GM20000 (cell line): ENCODE measurements at places on chromosomes 4 and X.

DNA sequence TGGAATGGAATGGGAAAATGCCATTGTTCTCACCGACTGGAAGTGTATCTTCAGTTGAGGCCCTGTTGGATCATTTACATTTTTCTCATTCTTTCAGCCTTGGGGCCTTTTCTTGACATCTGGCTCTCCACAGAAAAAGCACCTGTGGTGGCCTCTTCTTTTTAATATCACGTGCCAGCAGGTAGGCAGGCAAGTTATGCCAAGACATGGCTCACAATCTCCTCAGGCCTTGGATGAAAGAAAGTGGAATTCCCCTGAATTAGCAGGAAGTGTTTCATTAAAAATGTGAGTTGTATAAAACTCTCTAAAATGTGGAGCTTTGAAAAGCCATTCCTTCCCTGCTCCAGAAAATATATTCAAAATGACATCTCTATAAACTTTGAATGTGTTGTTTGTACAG is 122.1 kb downstream of the FRAS1 start:
- no peak for DNase-seq

DNA sequence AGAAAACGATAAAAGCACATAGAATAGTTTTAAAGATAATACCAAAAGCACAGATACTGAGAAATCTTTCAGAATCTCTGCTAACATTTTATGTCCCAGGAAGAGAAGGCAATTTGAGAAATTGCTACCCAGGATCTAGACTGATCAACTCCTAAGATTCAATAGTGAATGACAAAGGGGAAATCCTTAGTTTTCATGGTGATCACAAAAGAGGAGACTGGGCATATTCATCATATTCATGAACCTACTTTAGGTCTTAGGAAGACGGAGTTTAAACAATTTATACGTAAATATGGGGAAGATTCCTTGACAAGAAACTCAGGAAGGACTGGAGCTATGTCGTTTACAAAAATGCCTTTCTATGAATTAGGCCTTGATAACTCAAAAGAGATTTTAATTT is 87.3 kb downstream of the SHISA3 start:
- no peak for DNase-seq

GRCh38 chrX:46637938-46638337 is 64.4 kb downstream of the CHST7 start:
- peak; percentile 25 for DNase-seq

DNA sequence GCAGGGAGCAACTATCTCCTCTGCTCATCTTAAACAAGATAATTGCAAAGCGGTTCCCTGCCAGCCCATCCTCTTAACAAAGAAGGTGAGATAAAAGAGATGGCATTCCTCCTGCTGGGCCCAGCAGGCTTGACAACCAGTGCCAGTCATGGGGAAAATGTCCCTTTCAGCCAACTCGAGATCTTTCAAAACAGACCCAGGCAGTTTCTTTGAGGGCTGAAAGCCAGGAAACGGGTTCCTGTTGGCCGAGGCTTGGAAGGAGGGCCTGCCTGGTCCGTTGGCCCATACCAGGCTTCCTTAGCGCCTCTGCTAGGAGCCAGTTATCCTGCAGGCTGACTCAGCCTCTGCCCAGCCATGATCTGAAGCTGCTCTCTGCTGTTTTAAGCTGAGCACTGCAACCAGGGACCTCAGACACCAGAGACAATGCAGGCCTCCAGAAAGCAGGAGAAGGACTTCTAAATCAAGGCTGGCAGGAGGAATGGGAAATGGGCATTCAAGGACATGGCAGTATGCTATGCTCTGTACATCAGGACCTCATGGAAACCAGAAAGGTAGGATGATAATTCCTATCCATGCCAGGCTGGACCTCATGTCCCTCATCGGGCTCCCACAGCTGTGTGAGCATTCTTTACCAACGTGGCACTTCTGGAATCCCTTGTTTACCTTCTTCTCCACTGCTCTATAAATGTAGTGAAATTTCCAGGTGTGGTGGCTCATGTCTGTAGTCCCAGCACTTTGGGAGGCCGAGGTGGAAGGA is 42.4 kb upstream of the SLC2A9 start:
- DNase-seq: no peak

DNA sequence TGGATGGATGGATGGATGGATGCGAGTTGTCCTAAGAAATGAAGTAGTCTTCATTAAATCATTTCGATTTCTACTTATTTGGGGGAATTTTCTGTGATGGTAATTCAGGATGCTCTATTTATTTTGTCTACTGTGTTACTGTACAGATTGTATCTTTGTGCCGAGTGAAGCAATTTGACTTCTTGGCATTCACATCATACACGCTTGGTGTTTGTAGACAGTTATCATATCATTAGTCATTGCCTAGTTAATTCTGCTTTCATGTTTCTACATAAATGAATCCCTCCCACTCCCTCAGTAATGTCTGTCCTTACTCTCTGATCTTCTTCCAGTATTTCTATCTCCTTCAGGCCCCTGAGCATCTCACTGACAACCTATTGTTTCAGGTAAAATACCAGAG is 64.0 kb downstream of the RASGEF1B start:
- no peak for DNase-seq

DNA sequence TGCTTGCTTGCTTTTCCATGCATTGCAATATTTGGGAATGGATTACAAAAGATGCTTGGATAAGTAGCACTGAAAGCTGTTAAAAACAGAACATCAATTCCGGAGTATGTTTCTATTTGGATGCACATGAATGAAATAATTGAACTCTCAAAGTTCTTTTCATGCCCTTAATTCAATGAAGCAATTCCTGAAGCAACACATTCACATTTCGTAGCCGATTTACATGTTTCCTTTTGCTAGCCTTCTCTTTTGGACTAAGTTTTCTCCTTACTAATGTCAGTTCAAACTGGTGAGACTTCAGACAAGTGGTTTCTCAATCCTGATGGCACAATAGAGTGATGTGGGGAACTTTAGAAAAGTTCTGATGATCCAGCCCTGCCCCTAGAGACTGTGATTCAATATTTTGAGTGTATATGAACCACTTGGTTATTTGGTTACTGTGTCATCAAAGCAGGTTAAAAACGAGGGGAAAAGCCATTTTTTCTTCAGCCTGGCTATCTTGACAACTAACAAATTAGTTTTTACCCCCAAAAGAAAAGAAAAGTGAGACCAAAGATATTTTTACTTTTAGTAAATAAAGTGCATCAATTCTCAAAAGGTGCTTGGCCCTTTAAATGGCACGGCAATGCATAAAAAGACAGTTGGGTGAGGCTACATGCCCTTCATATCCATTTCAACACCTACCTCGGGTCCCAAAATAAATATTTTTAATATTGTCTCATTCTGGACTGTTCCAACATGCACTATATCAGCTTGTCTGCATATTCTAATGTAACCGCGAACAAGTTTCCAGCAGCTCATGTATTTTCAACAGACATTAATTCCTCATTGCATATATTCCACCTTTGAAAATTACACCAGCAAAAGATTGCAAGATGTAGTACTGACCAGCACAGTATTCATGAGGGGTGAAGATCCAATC is 90.1 kb upstream of the RPL34 start:
- DNase-seq: no peak

- no peak for DNase-seq
These were observed 5.4 kb upstream of the SHOX start for GRCh38 chrX:625137-625691.

DNA sequence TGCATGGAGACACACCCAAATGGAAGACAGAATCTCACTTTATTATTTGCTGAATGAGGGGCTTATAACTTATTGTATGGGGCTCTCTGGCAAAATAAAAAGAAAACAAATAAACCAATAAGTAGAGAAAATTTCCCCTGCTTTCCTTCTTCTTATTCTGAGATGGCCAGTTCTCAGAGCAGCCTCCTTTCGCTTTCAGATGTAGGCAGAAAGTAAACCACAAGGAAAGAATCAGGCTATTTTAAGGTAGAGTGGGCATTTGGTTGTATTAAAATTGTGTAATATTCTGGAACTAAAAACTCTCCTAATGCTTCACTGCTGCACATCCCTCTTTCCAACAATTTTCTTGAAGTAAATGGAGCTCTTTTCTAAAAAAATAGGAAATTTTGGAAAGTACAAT is 241.8 kb downstream of the GALNTL6 start:
- peak; percentile 3 for DNase-seq

GRCh38 chr4:104493081-104493831 is 1.4 kb downstream of the CXXC4 start:
- no peak for DNase-seq

- DNase-seq: no peak
These were observed 995.5 kb downstream of the RAB28 start for GRCh38 chr4:12488672-12489071.

- DNase-seq: no peak
These were observed 9.6 kb downstream of the BMP15 start for GRCh38 chrX:50920132-50920531.

- DNase-seq: no peak
These were observed 219.7 kb downstream of the DCLK2 start for GRCh38 chr4:150297861-150298474.

DNA sequence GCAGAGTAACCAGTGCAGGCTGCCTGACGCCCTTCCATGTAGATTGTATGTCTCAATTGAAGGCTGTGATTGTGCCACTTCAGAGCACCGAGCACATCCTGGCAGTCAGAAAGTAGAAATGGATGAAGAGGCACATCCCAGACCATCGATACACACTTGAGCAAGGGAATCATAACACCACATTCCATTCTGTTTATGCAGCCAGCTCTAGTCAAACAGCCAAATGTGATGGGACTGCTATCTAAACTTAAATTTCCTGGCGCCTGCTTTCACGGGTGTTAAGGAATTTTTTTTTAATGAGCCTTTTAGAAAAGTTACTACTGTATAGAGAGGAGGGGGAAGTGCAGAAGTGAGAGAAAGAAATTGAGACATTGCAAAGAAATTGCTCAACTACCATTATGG is 84.4 kb downstream of the PPARGC1A start:
- DNase-seq: no peak

GRCh38 chrX:47607091-47607490 is 12.6 kb downstream of the SYN1 start:
- DNase-seq: no peak

GRCh38 chrX:14389682-14390081 is 139.7 kb upstream of the GLRA2 start:
- no peak for DNase-seq

GRCh38 chr4:16530688-16531635 is 304.7 kb upstream of the TAPT1 start:
- no peak for DNase-seq

- no peak for DNase-seq
These were observed 67.0 kb upstream of the VCX start for GRCh38 chrX:7775987-7776386.

- no peak for DNase-seq
These were observed 131.5 kb downstream of the QDPR start for GRCh38 chr4:17380347-17380746.

- DNase-seq: peak; percentile 30
These were observed 103.3 kb upstream of the TLR3 start for GRCh38 chr4:185965426-185966384.

DNA sequence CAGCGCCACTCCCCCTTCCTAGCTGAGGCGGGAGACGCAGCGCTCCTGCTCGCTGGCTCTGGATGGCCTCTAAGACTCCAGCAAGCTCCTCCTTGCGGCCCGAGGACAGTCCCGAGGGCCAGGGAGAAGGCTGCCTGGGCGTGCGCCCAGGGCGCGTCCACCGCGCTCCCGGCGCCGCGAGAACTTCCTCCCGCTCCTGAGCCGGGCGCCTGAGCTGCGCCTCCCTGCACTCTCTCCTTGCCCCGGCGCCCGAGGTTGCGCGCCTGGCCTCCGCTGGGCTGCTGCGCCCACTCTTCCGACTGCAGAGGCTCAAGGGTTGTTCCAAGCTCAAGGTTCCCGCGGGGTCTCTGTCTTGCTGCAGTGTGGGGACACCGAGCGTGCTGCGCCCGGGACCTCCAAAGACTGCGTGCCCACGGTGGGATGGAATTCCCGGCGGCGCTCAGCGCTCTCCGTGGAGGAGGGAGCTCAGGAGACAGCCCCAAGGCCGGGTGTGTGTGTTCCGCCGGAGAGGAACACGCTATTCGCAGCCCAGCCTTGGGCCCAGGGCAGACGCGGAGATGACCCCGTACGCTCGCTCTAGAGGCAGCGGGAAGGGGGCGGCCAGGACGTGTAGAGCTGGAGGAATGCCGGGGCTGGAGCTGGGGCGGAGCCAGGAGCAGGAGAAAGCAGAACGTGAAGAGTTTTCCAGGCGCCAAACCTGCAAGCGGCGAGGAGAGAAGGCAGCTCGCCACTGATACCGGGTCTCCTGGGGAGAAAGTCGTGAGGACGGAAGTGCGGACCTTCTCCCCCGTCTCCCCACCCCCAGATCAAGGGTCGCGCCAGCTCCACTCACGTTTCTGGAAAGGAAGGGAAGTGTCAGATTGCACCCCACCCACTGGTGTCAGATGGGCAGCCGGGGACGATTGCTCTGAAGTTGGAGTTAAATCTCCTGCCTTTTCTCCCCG is at the start of gene ARHGAP6:
ARHGAP6 (minus strand) TSS at position 753 of the 944 bp plus-strand sequence. CDS start 1,092 bp downstream, outside the sequence.
- peak; percentile 37 for DNase-seq

GRCh38 chrX:45295259-45295986 is 94.7 kb upstream of the DIPK2B start:
- DNase-seq: no peak

GRCh38 chr4:76895619-76896018 is 2.3 kb downstream of the SOWAHB start:
- DNase-seq: no peak

GRCh38 chr4:146450524-146450923 is 71.2 kb downstream of the SLC10A7 start:
- DNase-seq: peak; percentile 49
